ENCODE measurements at places on chromosomes 2 and 18. TPM values are rescaled to one million over a fixed set of nuclear protein-coding genes. Genes with fewer than 3 reads are reported as not detected.

The GRB14 gene
- 3.1 TPM for total RNA-seq

GRCh38 chr2:205188239-205189138 lies 493.8 kb upstream of the NRP2 start:
- no peak for DNase-seq
- H3K27me3 ChIP-seq: no peaks in the 10 kb centered on the region
- H3K4me1 ChIP-seq: peaks cover 6% of the 10 kb centered on the region
- H3K27ac ChIP-seq: no peak overlapping the region
- H3K36me3 ChIP-seq: no peaks in the 10 kb centered on the region
- no peak overlapping the region for H3K4me3 ChIP-seq

The FBXO11 gene
- total RNA-seq: 44.0 TPM

The CTAGE1 gene
- not detected for total RNA-seq

- no peaks in the 10 kb centered on the region for H3K4me1 ChIP-seq
- H3K4me3 ChIP-seq: no peak overlapping the region
- H3K36me3 ChIP-seq: no peaks in the 10 kb centered on the region
These were observed 558.9 kb upstream of the PKDCC start for GRCh38 chr2:41488888-41489287.

- H3K27me3 ChIP-seq: no peaks in the 10 kb centered on the region
- no peak overlapping the region for H3K4me3 ChIP-seq
- H3K4me1 ChIP-seq: no peaks in the 10 kb centered on the region
- DNase-seq: no peak
- H3K36me3 ChIP-seq: no peaks in the 10 kb centered on the region
- H3K27ac ChIP-seq: no peak overlapping the region
These were observed 1539.8 kb upstream of the PIK3C3 start for GRCh38 chr18:40415176-40415791.

GRCh38 chr2:184413671-184414229 lies 184.6 kb upstream of the ZNF804A start:
- H3K4me3 ChIP-seq: no peak overlapping the region
- no peak for DNase-seq
- H3K27ac ChIP-seq: no peak overlapping the region
- no peaks in the 10 kb centered on the region for H3K36me3 ChIP-seq

GRCh38 chr18:60040971-60041370 lies 141.2 kb downstream of the PMAIP1 start:
- no peaks in the 10 kb centered on the region for H3K27me3 ChIP-seq
- no peak overlapping the region for H3K27ac ChIP-seq
- no peak for DNase-seq
- H3K4me1 ChIP-seq: no peaks in the 10 kb centered on the region
- H3K36me3 ChIP-seq: no peaks in the 10 kb centered on the region

DNA sequence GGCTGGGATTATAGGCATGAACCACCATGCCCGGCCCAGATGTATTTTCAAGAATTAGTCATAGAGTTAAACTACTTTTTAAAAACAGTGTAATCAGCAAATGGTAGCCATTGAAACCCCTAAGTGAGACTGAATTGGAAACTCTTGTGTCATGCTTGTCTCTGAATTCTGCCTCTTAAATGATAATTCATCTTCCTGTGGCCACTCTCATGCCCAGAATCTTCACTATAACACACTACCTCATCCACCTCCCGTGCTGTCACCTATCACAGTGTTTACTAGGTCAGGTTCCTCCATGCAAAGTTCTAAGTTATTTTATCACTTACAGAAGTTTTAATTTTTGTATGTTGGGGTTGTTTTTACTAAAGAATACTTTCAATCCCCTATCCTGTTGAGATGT lies 197.5 kb downstream of the PHLPP1 start:
- no peaks in the 10 kb centered on the region for H3K27me3 ChIP-seq
- H3K36me3 ChIP-seq: no peaks in the 10 kb centered on the region
- no peak overlapping the region for H3K27ac ChIP-seq
- no peak overlapping the region for H3K4me3 ChIP-seq
- H3K4me1 ChIP-seq: no peaks in the 10 kb centered on the region

- H3K27me3 ChIP-seq: no peaks in the 10 kb centered on the region
- H3K36me3 ChIP-seq: no peaks in the 10 kb centered on the region
These were observed 21.9 kb upstream of the PTMA start for GRCh38 chr2:231686192-231687100.

All from Peyer's patch (tissue), 4 donors.